Activated T-cell treated with anti-CD3 and anti-CD28 coated beads, Interleukin-2, amount 50 U/mL, for 48 hours (primary cell): ENCODE measurements at places on chromosomes 12 and 14.

- DNase-seq = no peak
Observed at GRCh38 chr14:32350020-32350419, 20.9 kb downstream of the AKAP6 start.

GRCh38 chr12:104546575-104546974 lies 89.8 kb downstream of the CHST11 start:
- no peak for DNase-seq

- no peak for DNase-seq
Observed at GRCh38 chr14:90538095-90538494, 141.3 kb downstream of the CALM1 start.

DNA sequence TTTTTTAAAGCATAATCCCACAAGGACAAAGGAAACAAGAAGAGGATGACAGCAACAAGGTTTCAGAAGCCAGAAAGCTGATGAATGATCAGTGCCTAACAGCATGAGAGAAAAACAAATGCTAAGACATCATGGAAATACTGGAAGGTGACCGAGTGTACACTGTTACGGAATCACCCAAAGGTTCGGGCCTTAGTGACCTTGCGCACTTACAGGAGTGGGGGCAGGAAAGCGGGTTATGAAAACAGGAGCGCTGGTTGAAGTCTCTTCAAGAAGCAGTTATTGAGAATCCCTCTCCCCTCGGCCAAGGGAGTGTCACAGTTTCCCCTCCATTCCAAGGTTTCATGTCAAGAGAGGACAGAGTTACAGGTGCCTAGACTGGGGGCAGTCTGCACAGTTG lies 42.6 kb downstream of the SLC25A47 start:
- DNase-seq = no peak

GRCh38 chr12:44532940-44533339 lies 343.2 kb downstream of the NELL2 start:
- DNase-seq = no peak

- no peak for DNase-seq
Observed at GRCh38 chr12:16437926-16438325, 90.5 kb downstream of the MGST1 start.

GRCh38 chr12:98020376-98020775 lies 495.0 kb upstream of the TMPO start:
- DNase-seq = no peak

- DNase-seq = no peak
Observed at GRCh38 chr12:95963096-95963495, 20.0 kb downstream of the AMDHD1 start.

DNA sequence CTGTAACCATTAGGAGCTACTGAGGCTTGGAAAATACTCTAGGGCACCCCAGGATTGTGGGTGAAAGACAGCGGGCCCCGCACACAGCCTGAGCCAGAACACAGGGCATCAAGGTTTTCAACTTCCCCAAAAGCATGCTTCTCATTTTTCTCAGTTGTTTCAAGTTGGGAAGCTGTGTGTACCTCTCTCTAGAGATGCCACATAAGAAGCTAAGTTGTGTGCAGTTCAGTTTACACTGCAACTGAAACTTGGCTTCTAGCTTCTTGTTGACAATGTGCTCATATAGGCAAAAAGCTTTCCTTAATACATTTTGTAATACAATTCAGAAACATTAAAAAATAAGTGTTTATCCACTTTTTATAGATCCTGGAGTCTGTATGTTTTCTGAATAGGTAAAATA lies 88.1 kb upstream of the PTPRR start:
- no peak for DNase-seq

- no peak for DNase-seq
Observed at GRCh38 chr14:22010545-22011252, 337.1 kb upstream of the OR4E1 start.

DNA sequence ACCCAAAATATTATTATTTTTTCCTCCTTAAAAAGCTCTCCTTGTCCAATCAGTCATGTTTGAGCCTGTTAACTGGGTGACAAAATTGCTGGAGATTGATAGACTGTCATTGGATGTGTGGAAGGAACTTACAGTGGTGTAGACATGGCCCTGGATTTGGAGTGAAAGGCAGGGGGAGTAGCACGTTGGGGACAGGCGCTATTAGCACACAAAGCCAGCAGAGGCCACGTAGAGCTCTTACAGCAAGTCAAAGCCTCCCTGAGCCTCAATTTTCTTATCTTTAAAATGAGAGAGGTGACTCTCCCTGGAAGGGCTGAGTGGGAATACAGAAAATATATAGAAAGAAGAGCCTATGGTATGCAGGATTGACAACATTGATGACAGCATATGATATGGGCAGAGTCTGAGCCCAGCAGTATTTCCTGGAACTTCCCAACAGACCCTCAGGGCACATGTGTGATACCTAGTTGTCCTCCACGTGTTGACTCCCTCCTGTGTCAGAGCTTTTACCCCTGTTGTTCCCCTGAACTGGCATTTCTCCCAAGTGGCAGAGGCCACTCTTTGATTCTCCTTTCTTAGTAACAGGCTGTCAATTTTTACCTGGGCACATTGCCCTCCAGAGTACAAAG lies 504.9 kb downstream of the VRK1 start:
- no peak for DNase-seq

- DNase-seq = no peak
Observed at GRCh38 chr12:49652921-49653520, 29.7 kb downstream of the PRPF40B start.

GRCh38 chr14:69247676-69248440 lies 12.1 kb upstream of the GALNT16 start:
- no peak for DNase-seq

- DNase-seq = no peak
Observed at GRCh38 chr12:57864442-57865083, 18.0 kb upstream of the CTDSP2 start.

GRCh38 chr12:16228067-16228466 lies 49.4 kb downstream of the SLC15A5 start:
- no peak for DNase-seq

DNA sequence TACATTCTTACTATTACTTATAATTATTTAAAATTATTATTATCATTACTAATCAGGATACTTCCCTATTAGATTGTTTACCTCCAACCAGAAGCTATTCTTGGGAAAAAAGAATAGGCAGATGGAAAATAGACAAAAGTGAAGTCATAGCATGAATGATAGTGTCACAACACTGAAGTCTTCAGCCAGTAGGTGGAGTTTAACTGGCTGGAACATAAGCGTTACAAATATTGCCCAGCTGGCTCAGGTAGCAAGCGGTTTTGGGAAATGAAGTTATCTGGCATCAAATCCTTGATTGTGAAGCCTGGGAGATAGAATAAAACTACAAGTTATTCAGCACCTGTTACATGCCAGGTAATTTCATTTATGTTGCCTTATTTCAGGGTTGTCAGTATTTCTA lies 762.9 kb downstream of the C12orf50 start:
- no peak for DNase-seq

DNA sequence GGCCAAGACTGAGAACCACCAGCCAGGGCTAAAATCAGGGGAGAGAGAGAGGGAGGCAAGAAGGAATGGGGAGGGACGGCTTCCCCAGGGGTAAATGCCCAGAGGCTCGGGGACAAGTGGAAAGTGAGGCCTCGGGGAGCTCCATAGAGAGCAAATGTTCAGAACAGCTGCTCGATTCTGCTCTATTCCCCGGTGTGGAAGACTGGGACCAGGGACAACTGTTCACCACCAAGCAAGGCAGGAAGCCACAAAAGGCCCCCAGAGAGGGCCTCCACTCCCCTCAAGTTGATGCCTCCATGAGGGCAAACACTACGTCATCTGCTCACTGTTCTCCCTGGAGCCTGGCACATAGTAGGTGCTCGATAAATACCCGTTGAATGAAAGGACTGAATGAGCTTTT lies 53.5 kb downstream of the IRF2BPL start:
- DNase-seq = no peak

- DNase-seq = no peak
Observed at GRCh38 chr12:66241061-66242043, 52.3 kb downstream of the IRAK3 start.

DNA sequence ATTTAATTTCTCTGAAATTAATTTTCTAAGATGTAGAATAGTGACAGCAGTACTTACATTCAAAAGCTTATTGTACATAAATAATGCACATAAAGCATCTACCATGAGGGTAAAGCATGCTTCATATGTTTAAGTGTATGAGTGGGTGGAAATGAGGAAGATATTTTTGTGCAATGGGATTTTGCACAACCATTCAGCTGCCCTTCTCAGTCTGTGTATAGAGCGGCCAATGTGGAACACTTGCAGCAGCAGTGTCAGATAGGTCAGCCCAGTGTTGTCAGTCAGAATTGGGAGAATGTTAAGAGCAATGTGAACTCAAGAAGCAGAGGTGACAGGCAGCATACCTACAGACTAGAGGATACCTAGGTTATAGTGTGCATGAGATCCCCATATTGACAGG lies 72.5 kb upstream of the ATP2B1 start:
- DNase-seq = no peak

GRCh38 chr14:72946491-72946890 lies 20.2 kb downstream of the DCAF4 start:
- DNase-seq = no peak

DNA sequence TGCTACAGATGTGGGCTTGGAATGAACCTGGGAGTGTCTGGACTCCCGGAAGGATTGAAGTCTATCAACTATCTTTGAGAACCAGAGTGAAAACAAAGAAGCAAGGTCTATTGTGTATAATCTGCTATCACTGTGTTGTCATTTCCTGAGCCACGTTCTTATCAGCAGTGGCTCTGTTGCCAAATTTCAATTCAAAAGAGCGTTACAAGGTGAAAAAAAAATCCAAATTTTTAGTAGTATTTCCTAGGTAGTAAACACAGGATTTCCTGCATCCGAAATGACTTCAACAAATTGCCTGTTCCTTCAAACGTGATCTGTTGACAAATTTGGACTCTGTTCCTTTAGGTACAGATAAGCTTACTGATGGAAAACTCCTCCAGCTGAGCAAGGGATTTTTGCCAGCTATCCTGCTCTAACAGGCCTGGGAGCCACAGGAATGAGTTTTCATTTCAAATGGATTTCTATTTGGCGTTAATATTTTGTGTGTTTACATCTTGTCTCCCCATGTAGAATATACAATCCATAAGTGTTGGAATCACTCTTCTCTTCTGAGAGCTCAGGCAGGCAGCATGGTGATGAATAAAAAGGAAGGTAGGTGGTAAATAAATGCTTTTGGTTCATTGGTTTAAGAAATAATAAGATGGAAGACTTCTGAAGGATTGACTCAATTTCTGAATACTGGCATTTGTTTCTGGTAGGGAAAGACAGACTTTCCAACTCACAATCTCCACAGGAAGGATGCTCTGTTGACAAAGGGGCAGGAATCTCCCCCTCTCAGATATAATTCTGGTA lies 58.5 kb downstream of the GPR135 start:
- DNase-seq = no peak

- no peak for DNase-seq
Observed at GRCh38 chr12:1013618-1014489, 22.8 kb downstream of the ERC1 start.

- DNase-seq = no peak
Observed at GRCh38 chr14:46054526-46054925, 597.1 kb downstream of the RPL10L start.

DNA sequence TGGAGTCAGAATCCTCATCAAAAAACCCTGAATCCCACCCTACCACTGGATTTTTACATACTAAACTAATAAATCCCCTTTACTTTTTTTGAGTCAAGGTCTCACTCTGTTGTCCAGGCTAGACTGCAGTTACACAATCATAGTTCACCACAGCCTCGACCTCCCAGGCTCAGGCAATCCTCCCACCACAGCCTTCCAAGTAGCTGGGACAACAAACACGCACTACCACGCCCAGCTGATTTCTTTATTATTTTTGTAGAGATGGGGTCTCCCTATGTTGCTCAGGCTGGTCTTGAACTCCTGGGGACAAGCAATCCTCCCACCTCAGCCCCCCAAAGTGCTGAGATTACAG lies 24.3 kb downstream of the SPTSSA start:
- no peak for DNase-seq

DNA sequence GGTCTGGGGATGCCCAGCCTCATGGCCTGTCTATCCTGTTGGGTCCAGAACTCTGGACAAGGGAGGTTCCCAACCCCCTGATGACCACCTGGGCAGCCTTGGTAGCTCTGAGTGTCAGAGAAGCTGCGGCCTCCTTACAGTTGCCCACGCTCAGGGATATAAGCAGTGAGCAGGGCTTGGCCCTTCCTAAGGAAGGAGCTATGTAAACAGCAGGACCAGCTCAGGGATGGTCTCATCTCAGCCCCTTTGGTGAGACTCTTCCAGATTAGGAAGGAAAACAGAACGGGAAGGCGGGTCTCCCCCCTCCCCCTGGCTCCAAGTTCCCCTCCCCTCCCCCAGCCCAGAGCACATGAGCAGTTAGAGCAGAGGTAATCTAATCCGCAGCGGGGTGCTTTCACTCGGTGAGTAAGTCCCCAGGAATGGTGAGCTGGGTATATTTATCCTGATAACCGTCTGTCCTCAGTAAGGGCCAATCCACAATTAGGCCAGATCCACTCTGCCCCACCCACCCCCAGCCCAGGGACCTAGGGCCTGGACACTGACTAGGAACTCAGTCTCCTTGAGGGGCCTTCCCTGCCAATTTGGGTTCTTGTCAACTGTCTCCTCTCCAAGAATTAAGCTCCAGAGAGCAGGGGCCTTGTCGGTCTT lies 29.5 kb upstream of the RPLP0 start:
- DNase-seq = no peak

GRCh38 chr12:32734952-32735351 lies 20.7 kb downstream of the YARS2 start:
- DNase-seq = no peak

DNA sequence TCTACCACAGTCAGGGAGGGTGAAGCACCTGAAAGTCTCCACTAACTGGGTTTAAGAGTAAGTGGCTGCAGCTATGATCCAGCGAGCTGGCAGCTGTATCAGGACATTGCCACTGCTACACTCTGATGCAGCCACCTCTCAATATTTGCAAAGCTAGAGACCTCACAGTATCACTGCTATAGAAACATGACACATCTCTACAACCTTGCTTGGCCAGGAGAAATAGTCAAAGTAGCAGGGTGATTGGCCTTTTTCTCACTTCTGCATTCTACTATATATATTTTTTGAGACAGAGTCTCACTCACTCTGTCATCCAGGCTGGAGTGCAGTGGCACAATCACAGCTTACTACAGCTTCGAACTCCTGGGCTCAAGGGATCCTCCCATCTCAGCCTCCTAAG lies 9.3 kb upstream of the FMNL3 start:
- no peak for DNase-seq
